ENCODE measurements at places on chromosomes 7 and 10.
A peak's percentile ranks its signal among the peaks of the same experiment; 100 is the strongest.

DNA sequence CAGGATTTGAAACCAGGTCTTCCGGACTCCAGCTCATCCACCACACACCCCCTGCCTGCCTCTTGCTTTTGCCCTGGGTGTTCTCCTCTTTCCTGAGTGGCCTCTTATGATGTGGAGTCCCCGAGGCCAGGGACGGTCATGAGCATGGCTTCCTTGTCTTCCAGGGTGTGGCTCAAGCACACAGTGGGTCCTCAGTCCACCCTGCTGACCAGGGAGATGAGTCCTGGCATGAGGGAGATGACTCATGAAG lies 32.8 kb downstream of the DNAJB12 start:
- no peak for DNase-seq

DNA sequence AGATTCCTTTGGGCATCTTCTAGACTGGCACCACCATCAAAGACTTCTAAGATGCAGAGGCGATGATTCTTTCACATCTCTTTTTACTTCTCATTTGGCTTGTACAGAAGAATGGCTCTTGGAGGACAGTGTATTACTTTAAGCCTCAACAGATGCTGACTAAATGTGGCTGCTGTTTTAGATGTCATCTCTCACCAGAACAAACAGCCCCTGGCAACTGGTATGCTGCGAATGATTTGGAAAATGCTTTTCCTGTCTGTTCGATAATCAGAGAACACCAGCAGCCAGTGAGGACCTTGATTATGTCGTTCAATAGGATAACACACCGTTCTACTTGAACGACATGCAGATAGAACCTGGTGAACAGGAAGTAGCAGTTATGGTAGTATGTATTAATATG lies 131.8 kb downstream of the RNF216 start:
- DNase-seq = no peak

- no peak for DNase-seq
These were observed 27.3 kb downstream of the SH3PXD2A start for GRCh38 chr10:103828107-103828506.

- peak; percentile 65 for DNase-seq
These were observed 2.4 kb downstream of the GATA3 start for GRCh38 chr10:8056871-8057331.

GRCh38 chr7:157253850-157254249 lies 83.0 kb upstream of the DNAJB6 start:
- DNase-seq = no peak

- no peak for DNase-seq
These were observed 43.4 kb downstream of the FOXL3 start for GRCh38 chr7:333393-333764.

DNA sequence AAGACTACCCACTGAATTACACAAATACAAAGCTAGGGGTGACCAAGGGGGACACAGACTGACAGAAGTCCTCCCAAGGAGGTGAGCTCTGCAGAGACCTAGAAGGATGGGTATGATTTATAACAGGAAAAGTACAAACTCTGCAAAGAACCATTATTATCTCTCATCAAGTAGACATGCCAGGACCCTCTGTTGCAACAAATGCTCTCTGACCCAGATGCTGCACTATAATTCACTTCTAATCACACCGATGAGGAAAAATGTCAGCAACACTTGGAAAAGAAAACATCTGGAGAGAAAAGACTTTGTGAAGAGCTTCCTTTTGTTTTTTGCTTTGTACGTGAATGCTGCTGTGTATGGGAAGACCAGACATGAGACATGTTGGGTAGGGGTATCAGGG lies 178.3 kb upstream of the PDE1C start:
- no peak for DNase-seq

- no peak for DNase-seq
These were observed 216.7 kb downstream of the ADAM12 start for GRCh38 chr10:126171555-126171954.

DNA sequence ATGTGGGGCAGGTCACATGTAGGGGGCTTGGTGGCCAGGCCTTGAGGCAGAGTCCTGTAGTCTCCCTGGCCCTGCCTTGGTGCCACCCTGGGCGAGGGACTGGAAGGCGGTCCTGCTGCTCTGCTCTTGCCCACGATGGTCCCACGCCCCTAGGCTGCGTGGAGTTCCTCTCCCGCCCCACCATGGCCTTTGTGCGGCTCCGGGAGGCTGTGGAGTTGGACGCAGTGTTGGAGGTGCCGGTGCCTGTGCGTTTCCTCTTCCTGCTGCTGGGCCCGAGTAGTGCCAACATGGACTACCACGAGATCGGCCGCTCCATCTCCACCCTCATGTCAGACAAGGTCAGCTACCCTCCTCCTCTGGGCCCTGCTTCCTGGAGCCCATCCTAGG lies 10.0 kb downstream of the FASTK start:
- no peak for DNase-seq

GRCh38 chr7:127107601-127108007 lies 145.1 kb downstream of the GRM8 start:
- DNase-seq = peak; percentile 26
